ENCODE measurements at places on chromosomes 1 and 21.

- peak; percentile 73 for DNase-seq
Observed at GRCh38 chr1:180609643-180610555, 21.9 kb upstream of the XPR1 start.

GRCh38 chr21:28754127-28754611, 238.5 kb downstream of the LTN1 start:
- DNase-seq: no peak

DNA sequence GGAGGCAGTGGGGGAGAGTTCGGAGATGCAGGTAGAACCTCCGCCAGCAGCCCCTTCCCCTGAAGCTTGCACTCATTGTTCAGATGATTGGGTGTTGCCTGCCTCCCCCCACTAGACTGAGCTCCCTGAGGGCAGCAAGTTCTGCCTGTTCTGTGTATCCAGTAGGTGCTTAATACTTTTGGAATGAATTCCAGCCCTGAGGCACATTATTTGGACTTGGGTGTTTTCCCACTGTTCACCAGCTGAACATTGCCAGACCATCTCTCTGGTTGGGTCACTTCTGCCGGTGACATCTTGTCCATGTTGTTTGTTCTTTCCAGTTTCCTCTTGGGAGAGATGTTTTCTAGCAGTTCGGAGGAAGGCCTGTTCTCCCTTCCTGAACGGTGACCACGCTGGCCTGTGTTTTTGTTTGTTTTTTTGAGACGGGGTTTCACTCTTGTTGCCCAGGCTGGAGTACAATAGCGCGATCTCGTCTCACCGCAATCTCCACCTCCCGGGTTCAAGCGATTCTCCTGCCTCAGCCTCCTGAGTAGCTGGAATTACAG, 48.7 kb downstream of the SPSB1 start:
- DNase-seq: no peak

DNA sequence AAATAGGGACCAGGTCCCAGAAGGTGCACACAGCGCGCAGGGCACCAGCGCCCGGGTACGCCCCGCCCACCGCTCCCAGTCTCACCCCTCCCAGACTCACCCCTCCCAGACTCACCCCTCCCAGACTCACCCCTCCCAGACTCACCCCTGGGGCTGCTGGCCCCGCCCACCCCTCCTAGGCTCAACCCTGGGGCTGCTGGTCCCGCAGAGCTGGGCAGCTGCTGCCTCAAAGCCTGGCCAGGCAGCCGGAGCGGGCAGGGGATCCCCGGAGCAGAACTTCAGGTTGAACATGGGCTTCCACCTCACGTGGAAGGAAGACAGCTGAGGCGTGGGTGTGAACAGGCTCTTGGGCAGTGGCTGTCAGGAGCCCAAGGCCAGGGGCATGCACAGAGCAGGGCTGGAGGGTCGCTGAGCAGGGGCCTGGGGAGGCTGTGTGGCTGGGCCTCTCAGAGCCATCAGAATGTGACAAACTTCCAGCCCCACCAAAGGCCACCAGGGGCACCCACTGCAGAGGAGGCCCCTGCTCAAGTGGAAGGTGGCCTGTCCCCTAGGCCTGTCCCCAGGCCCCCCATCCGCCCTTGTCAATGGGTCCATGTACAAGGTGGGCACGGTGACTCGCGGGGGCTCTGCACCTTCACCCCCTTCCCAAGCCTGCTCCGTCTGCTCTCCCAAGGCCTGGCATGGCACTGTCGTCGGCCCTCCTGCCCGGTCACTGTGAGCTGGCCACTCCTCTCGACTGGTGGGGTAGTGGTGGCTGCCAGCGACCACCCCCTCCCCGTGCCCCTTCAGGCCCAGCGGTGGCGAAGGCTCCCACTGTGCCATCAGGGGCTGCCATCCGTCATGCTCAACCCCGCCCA, 20.4 kb upstream of the SUMO3 start:
- no peak for DNase-seq

DNA sequence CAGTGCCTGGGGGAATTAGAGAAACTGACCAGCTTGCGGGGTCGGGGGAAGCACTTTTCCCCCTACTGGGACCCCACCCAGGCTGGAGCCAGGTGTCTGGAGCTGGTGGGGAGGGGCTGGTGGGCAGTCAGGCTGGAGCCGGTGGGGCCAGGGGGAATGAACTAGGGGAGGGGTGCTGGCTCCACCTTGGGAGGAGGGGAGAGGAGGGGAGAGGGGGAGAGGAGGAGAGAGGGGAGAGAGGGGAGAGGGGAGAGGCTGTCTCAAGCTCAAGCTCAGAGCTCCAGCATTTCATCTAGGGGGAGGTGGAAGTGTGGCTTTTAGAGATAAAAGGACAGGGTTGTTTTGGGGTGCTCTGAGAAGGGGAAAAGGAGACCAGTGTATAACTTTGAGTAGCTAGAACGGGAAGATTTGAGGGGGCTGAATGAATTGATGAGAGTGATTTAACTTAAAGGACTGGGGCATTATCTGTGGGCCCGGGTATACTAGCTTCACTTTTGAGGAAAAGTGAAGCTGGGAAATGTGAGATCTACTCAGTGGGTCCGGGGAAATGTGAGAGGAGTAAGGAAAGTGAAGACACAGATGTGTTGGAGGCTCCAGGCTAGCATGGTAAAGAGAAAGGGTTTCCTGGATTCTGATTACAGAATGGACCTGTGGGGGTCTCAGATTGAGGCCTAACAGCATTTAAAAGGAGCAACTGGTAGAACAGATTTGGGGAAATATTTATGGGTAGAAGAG, 2.8 kb downstream of the EFNA1 start:
- no peak for DNase-seq

GRCh38 chr1:228894442-228894989, 159.2 kb downstream of the RHOU start:
- no peak for DNase-seq

GRCh38 chr1:109620841-109621286, 1.2 kb downstream of the AMPD2 start:
- DNase-seq: peak; percentile 67

GRCh38 chr1:66182551-66183178, 351.3 kb upstream of the SGIP1 start:
- peak; percentile 8 for DNase-seq

DNA sequence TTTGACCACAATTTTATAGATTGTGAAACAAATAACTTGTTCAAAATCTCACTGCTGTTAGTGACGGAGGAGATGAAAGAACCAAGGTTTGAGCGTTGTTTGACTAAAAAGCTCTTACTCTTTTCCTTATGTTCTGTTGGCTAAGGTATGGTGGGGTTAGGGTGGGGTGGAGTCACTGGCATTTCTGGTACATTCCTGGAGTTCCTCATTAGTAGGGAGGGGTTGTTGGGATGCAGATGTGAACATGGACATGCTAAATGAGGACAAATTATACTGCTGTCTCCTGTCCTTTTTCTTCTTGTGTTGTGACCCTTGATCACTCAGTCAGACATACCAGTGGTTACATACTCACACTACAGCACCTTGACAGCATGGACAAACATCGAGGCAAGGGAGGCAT, 26.2 kb upstream of the CD1D start:
- DNase-seq: no peak

- no peak for DNase-seq
Observed at GRCh38 chr1:7006996-7007871, 222.0 kb downstream of the CAMTA1 start.

GRCh38 chr1:85936470-85936869, 220.1 kb downstream of the COL24A1 start:
- DNase-seq: no peak

- DNase-seq: no peak
Observed at GRCh38 chr1:29879217-29879616, 642.9 kb downstream of the PTPRU start.

- DNase-seq: no peak
Observed at GRCh38 chr1:21859669-21860179, 47.7 kb downstream of the LDLRAD2 start.

- DNase-seq: no peak
Observed at GRCh38 chr1:223320959-223321358, 43.0 kb downstream of the SUSD4 start.

DNA sequence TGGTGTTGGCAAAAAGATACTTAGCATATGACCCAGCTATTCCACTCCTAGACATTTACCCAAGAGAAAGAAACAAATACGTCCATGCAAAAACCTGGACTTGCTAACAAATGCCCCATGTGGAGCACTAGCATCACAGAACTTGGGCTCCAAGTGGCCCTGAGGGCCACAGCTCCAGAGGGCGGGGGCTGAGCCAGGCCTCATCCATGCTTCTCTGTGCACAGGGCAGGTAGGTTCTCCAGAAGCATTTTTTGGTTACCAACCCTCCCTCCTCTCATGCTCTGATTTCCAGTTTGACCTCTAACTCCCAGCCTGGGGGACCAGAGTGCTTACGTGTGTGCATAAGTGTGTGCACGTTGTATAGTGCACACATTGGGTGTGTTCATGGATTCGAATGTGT, 2.0 kb downstream of the KRTAP12-2 start:
- DNase-seq: no peak

GRCh38 chr1:234554698-234555311, 55.2 kb downstream of the IRF2BP2 start:
- DNase-seq: no peak

DNA sequence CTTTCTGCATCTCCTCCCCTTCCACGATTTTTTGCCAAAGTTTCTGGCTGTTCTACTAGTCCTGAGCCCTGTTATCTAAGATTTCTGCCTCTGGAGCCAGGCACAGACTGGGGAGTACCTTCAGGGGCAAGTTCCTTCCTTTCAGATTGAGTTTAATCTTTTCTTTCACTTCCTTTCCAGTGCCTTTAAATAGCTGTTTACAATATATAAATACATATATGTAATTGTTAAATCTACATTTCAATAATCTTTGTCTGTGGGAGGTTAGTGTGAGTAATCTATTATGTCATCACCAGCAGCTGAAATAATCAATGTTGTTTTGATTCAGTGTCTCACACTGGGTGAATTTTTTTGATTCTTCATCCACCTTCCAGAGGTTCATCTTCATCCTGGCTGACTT, 31.8 kb downstream of the DIPK1A start:
- peak; percentile 38 for DNase-seq

GRCh38 chr21:14877581-14878228, 187.1 kb downstream of the NRIP1 start:
- peak; percentile 67 for DNase-seq

GRCh38 chr1:25086518-25087079, 145.7 kb downstream of the SYF2 start:
- no peak for DNase-seq

GRCh38 chr1:109488201-109488600, 4.5 kb downstream of the ATXN7L2 start:
- DNase-seq: no peak

DNA sequence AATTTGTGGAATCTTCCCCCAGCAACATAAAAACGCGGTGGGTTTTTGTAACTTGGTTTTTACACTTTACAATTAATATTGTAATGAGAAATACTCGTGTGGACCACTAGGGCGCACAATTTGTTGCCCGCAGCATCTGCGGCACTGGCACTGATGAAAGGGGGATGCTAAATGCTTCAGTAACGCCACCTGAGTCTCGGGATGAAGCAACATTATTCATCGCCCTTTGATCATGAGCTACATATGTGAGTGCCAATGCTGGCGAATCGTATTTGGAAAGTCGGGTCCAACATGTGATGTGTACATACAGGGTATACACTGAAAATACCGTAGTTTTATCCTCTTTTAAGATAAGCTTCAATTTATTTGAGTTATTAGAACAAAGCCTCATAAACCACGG, 34.2 kb upstream of the COX20 start:
- DNase-seq: no peak

DNA sequence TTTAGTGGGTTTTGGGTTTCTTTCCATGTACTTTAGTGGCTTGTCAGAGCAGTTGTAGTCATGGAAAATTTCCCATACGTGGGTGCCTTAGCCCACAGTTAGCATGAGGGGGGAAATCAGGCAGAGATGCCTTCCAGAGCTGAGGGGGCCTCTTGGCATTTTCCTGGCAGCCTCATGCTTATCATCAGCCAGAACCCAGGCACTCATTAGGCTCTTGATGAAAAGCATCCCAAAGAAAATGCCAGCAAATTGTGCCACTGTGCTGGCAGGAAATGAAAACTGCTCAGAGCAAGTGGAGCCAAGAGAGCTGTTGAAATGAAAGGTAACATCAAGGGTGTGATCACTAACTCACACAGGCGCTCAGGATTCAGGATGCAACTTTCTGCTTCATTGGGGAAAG, 128.0 kb downstream of the TNNI3K start:
- no peak for DNase-seq

GRCh38 chr1:228194436-228194835, 13.4 kb upstream of the OBSCN start:
- no peak for DNase-seq

GRCh38 chr1:202283991-202284390, 57.7 kb downstream of the UBE2T start:
- peak; percentile 87 for DNase-seq

DNA sequence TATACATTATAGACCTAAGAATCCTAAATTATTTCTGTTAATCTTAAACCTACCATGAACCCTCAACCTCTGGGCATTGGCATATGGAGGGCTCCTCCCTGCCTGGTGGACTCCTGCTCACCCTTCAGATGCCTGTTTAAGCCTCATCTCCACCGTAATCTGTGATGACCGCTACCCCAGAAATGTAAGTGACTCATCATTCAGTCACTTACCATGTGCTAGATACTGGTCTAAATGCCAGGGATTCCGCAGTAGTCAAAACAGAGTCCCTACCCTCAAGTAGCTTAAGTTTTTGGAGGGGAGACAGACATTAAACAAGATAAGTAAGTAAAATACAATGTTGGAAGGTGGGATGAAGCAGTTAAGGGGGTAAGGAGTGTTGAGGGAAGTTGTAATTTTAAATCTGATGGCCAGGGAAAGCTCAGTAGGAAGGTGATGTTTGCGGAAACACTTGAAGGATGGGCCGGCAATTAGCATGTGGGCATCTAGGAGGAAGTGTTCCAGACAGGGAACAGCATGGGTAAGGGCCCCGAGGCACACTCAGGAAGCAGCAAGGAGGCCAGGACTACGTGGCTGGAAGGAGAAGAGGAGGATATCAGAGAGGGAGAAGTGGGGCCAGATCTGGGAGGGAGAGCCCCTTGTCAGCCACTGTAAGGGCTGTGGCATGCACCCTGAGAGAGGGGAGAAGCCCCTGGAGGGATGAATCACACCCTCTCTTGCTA, 141.7 kb upstream of the HOOK1 start:
- peak; percentile 95 for DNase-seq

DNA sequence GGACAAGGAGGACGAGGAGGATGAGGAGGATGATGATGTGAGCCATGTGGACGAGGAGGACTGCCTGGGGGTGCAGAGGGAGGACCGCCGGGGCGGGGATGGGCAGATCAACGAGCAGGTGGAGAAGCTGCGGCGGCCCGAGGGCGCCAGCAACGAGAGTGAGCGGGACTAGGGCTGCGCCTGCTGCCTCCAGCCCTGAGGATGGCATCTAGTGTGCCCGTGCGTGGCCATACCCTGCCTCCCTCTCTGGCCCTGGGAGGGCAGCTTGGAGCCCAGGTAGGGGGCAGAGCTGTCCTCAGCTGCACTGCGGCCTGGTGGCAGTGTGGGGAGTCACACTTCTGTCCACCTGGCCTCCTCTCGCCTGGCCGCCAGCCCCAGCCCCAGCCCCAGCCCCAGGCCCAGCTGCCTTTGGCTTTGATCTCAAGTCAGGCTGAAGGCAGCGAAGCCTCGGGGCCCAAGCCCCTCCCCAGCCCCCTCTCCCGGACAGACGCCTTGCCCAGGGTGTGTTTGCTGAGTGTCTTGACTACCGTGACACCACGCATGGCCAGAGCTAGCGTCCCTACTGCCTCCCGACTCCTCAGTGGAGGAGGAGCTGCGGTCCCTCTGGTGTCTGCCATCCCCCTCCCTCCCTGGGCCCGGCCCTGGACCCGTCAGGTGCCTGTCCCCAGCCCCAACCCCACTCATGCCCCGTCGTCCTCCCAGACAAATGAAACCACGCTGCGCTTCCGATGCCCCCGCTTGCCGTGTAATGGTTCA, 155.2 kb downstream of the PEX14 start:
- no peak for DNase-seq

Measured in bronchial epithelial cell (primary cell).